ENCODE measurements at places on chromosomes 3 and 15.

GRCh38 chr3:175573226-175573625 lies 714.1 kb downstream of the NAALADL2 start:
- no peak for DNase-seq

DNA sequence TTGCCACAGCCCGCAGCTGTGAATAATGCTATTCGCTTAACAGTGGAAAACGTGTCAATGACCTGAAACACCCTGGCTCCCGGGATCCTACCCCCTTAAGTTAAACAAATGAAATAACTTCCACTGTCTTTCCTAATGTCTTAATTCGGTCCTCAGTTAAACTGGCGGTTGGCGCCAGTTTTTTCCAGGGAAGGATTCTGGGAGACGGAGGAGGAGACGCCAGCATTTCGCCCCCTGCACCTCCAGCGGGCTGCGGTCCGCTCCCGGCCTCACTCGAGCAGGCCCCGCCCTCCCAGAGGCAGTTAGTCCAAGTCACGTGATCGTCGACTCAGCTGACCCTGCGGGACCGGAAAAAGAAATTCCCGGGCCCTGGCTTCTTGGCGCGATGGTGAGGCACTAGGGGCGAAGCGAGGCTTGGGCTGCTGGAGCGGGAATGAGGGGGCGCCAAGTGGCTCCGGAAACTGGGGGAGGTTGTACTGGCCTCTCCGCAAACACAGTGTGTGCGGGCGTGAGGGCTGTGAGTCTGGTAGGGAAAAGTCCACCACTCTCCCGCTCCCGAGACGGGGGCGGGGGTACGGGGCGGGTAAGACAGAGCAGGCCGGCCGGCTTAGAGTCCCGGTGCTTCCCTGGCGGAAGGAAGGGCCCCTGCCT lies at the start of gene COMMD4:
COMMD4 (plus strand) TSS at position 359 of the 651 bp plus-strand sequence; CDS start at position 386, 27 bp downstream.
- DNase-seq, result peak; percentile 81

GRCh38 chr3:46420931-46421330 lies 13.9 kb downstream of the CCRL2 start:
- DNase-seq, result no peak

DNA sequence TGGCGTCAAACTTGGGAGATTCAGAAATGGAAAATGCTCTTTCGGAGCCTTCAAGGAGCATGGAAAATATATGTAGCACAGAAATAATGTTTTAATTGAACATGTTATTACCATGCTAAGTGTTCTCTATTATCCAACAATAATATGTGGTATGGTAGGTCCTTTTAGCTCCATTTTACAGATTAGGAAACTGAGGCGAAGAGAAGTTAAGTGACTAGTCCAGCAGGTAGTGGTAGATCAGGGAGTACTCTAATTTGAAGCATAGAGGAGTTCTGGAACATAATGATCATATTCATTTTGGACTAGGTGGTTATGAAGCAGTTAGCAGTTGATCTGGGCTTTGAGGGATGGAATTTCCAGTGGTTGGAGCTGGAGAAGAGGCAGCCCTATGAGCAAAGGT lies 1.1 kb downstream of the CMC1 start:
- DNase-seq, result no peak

- no peak for DNase-seq
Observed at GRCh38 chr15:58472221-58472620, 40.4 kb downstream of the LIPC start.

DNA sequence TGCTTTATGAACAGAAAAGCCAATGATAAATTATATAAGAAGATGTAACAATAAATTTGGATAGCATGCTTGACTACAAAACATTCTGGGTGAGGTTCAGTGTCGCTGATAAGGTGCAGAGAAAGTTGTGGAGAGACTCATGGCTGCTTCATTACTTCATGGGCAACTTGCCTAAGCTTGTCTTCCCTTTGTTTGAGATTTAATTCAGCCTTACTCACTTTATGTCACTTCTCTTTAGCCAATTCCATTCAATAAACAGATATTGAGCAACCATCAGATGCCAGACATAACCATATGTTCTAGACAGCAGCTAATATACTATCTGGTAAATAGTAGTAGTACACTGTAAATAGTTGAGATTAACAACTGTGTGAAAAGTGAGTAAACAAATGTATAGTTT lies 401.5 kb upstream of the FRG2C start:
- no peak for DNase-seq

DNA sequence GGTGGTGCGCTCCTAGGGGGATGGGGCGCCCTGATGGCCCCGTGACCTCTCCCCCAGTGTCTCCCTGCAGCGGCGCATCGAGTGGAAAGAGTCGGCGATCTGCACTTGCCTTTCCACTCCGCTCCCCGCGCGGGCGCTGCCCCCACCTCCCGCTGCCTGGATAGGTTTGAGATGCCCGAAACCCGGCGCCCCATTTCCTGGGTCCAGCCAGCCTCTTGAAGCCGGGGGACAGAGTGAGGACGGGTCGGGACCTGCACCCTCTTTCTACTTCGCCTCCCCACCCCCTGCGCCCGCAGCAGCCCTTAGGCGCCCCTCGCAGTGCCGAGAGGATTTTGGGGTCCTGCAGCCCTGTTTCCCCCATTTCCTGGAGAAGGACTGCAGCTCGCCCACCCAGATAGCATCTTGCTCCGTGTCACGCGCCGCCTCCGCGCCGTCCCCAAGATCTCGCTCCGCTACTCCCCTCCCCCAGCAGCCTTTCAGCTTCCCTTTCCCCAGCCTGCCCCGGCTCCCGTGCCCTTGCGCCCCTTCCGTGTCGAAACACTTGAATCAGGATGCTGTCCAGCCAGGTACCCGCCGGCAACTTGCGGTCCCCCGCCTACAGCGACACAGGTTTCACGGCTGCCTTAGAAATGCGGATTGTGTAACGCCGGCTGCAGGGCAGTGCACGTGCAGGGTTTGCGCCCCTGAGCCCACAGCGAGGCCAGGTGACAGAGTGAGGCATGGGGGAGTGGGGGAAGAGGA lies 519 bp downstream of the ABHD6 start:
- peak; percentile 57 for DNase-seq

DNA sequence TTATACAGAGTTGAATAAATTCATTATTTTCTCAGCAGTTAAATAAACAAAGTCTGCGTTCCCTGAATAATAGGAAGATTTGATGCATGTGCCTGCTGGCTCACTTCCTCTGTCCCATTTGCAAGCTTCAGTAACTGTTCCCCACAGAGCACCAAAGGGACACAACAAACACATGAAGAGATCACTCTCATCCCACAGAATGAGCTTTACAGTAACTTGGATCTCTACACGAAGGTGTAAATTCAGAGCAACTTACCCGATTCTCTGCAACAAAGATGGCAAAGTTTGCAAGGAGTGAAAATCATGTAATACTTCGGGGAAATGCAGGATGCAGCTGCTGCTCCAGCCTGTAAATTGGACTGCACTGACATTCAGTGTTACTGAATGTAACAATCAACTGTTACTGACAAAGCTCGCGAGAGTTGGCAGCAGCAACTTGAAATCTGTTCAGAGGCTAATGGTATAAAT lies at the start of gene BCHE:
BCHE (minus strand) TSS at position 366 of the 468 bp plus-strand sequence. CDS start 6,390 bp downstream, outside the sequence.
- no peak for DNase-seq

DNA sequence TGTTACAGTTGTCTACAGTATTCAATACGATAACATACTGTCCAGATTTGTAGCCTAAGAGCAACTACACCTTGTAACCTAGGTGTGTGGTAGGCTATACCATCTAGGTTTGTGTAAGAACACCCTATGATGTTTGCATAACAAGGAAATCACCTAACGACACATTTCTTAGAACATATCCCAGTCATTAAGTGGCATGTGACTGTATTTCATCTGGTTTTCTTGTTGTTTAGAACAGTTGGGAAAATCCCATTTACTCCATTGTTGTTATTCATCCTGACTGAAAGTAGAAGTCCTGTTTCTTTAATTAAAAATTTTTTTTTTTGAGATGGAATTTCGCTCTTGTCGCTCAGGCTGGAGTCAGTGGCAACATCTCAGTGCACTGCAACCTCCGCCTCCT lies 31.3 kb downstream of the LRRC28 start:
- DNase-seq, result no peak

DNA sequence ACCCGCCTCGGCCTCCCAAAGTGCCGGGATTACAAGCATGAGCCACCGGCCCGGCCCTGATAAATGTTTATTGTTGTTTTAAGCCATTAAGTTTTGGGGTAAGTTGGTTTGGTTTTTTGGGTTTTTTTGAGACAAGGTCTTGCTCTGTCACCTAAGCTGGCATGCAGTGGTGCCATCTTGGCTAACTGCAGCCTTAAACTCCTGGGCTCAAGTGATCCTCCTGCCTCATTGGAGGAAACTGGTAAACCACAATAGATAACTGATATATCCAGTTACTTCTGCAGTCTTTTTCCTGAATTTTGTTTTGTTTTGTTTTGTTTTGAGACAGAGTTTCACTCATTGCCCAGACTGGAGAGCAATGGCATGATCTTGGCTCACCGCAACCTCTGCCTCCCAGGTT lies 4.2 kb downstream of the SLC25A20 start:
- no peak for DNase-seq

- no peak for DNase-seq
Observed at GRCh38 chr15:83694536-83694935, 40.6 kb downstream of the ADAMTSL3 start.

DNA sequence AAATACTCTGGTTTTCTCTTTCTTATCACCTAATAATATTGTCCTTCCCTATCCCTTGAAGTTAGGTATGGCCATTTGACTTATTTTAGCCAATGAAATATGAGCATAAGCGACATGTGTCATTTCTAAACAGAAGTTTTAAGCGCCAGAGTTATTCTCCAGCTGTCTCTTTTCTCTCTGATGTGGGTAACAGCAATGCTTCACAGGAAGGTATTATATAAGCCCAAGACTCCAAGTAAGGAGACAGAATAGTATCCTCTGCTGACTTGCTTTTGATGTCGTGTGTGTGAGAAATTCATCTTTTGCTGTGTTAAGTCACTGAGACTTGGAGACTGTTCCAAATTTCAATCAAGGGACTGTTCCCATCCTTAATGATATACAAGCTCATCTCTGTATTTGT lies 224.6 kb upstream of the NECTIN3 start:
- DNase-seq, result no peak

DNA sequence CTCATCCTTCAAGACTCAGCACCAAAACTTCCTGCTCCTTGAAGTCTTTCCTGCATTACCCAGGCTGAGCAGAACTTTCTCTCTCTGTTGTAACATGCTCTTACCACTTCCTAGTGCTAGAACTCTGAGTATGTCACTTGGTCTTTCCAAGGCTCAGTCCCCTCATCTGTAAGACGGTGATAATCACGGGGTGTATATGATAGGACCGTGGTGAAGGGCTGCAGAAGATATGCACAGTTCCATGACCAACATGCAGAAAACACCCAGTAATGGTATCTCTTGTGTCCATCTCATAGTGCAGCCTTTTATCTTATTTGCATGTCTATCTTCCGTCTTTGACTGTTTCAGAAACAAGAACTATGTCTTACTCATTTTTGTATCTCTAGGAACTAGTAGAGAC lies 154.5 kb downstream of the ZNF621 start:
- DNase-seq, result no peak

- DNase-seq, result no peak
Observed at GRCh38 chr3:98906230-98906629, 4.7 kb upstream of the DCBLD2 start.

DNA sequence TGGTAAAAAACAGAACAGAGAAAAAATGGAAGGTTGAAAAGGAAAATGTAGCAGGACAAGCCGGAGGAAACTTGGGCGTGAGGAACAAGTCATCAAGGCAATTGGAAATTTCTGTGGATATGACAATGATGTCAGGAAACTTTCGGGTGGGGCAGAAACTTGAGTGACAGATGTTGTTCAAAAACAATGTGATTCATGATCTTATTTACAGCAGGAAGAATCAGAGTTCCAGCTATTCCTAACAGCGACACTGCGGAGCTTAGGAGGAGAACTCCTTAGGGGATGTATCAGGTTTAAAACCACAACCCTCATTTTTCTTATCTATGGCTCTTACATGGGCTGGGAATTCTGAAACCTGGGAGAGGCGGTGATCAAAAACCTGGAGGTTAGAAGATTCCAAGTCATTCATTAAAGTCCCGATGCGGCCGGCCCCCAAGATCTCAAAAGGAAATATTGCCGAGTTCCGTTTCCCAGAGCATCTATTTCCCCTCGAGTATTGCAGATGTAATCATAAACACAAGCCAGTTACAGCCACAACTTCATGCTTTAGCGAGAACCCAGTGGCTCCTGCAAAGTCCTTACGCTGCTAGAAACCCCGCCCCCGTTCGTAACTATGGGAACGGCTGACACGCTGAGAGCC lies 659 bp upstream of the ARRDC4 start:
- no peak for DNase-seq

DNA sequence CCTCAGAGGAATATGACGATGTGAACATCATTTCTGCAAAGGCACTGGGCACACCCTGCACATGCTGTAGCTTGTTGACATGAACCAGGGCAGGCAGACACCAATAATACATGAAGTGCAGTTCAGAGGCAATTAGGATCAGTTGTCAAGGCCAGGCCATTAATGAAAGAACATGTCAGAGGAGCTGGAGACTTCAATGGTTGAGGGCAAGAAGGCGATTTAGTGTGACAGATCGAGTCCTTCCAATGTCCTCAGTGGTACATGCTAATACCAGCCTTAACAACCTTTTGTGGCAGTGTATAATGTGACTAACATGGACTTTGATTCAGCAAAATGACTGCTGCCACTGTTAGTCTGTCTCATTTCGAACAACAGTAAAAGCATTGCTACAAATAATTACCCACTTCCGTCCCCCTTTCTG lies 205.2 kb upstream of the NANOGP8 start:
- no peak for DNase-seq

DNA sequence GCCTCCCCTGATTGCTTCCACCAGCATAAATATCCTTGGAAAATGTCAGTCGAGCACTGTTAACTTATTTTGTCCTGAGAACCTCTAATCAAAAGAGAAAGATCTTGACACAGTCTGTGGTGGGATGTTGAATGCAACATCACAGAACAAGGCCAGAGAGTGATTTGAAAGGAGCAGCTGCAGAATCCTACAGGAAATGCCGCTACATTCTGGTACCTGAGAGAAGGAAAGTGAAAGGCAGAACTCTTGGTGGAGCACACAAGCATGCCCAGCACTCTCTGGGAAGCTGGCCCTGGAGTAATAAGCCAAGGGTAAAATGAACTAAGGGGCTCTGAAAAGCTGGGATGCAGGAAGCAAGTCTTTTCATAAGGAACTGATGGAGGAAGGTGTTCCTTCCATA lies 75.8 kb downstream of the CBLB start:
- no peak for DNase-seq

- DNase-seq, result no peak
Observed at GRCh38 chr3:150348500-150348899, 59.6 kb upstream of the TSC22D2 start.
